ENCODE measurements at places on chromosomes 6 and 20.
A peak's percentile ranks its signal among the peaks of the same experiment; 100 is the strongest.

- DNase-seq: no peak
Observed at GRCh38 chr6:7108964-7109836, 1.4 kb downstream of the RREB1 start.

GRCh38 chr6:52725535-52726192 lies 37.6 kb downstream of the GSTA2 start:
- DNase-seq: no peak

- DNase-seq: peak; percentile 71
Observed at GRCh38 chr6:110537208-110538123, 61.1 kb upstream of the SLC22A16 start.

DNA sequence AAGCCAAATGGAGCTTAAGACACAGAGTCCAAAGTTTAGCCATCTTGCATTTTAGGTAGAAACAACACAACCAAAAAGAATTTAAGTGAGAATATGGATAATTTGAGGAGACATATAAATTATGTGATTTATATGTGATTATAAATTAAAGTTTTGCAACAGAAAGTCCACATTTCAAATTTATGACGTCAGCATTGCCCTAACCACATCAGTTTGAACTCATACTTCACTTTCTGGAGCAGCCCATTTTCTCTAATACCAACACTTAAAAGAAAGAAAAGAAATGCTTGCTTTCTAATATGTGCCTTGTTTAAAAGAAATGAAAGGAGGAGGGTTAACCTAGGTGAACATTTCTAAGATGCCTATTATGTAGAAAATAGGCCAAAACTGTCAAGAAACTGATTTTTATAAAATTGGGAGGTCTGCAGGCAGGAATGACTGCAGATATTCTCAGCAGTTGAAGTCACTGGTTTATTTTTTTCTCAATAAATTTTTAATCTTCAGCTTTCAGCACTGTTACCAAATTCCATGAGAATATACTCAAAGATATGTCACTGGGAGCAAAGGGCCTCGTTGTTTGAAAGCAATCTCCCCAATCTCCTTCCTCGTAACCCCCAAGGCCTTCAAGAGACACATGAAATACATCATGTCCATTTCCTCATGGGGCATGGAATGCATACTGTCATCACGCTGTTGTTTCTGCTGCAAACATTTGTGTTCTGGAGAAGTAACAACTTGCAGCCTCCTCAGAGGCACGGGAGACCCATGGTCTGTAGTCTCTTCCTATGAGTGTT lies 137.8 kb downstream of the SOD2 start:
- no peak for DNase-seq
